NCI-H2029 (cell line): ENCODE measurements at places on chromosomes 4 and X.

- DNase-seq = no peak
Observed at GRCh38 chrX:131782646-131783045, 238.8 kb downstream of the OR13H1 start.

- peak; percentile 91 for DNase-seq
Observed at GRCh38 chr4:59571805-59572430, 1628.2 kb upstream of the ADGRL3 start.

GRCh38 chrX:15744181-15744867 is 6.3 kb downstream of the CA5B start:
- DNase-seq = no peak

GRCh38 chrX:151754641-151755215 is 20.2 kb downstream of the CNGA2 start:
- peak; percentile 17 for DNase-seq

DNA sequence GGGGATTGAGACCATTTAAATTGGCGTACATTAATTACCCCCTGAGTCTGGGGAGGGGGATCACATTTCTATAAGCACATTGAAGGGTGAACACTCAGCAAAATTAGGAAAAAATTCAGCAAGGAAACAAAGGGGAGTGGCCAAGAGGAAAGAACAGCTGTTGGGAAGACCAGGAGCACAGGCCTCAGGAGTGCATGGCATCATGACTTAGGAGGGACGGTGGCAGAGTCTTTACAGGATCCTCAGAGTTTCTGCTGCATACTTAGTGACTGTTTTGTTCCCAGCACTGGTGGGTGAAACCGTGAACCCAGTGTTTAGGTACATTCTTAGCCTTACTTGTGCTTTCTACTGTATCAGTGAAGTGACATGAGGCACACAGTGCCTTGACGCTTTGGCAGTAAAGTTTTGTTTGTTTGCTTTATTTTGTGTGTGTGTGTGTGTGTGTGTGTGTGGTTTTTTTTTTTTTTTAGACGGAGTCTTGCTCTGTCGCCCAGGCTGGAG is 121.3 kb downstream of the CBR4 start:
- no peak for DNase-seq

DNA sequence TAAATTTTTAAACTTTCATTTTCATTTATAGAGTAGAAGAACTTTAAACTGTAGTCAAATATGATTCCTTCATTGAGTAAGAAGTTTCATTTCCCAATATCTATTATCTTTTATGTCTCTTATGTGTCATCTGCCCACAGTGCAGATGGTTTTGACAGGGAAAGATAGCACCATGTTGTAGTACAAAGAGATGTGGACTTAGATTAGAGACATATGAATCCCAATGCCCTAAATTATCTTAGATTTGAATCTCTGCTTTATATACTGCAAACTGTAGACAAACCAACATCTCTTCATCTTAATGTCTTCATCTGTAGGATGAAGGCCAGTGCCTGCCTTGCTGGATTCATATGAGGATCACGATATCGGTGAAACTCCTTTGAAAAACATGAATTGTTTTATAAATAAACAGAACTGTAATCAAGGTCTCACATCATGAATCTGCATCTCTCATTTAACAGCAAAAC is 217.5 kb downstream of the BANK1 start:
- no peak for DNase-seq

DNA sequence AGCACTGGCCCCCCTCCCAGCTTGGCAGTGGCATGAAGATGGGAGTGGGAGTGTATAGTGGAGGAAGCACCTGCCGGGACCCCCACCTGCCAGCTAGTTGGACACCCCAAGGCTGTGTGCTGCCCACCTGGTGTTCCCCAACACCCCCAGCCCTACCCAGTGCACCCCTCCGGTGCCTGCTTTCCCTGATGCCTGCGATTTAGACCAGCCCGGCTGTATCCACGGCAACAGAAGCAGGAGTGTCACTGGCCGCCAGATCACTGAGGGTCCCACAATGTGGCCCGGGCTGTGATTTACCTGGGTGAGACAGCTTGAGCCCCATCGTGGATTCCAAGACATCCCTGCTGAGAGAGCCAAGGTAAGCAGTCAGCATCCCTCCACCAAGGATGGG is 533 bp downstream of the GPR173 start:
- DNase-seq = no peak

DNA sequence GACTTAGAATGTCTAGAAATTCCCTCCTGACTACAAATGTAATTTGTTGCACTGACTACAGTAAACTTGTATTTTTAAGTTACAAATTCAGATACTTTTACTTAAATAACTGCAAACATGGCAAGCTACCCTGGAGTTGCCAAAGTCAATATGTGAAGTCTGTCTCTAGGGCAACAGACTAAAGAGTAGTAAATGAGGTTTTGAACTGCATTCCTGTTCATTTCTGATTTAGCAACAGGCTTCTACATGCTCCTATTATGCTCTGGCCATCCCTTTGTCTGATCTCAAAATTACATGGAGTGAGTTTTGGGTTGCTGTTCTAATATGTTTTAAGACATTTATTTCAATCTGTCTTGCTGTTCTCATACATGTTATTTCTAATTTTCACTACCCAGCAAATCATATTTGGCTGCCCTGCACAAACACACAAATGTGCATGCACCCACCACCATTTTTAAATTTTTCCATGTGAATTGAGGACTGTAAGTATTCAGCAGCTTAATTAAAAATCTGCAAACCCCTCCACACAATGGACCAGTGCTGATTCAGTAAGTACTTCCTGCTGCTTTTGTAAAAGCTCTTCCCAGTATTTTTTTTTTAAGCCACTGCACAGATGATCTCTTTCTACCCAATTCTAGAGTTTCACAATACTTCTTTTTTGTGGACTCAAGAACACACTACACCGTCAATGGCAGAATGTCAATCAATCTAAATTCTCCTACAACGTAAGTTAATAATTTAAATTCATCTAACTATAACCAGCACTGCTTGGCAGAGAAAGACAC is 26.7 kb downstream of the SH3RF1 start:
- no peak for DNase-seq

- no peak for DNase-seq
Observed at GRCh38 chr4:74464291-74464690, 19.4 kb downstream of the AREG start.

- no peak for DNase-seq
Observed at GRCh38 chrX:40327085-40327484, 229.3 kb upstream of the BCOR start.

DNA sequence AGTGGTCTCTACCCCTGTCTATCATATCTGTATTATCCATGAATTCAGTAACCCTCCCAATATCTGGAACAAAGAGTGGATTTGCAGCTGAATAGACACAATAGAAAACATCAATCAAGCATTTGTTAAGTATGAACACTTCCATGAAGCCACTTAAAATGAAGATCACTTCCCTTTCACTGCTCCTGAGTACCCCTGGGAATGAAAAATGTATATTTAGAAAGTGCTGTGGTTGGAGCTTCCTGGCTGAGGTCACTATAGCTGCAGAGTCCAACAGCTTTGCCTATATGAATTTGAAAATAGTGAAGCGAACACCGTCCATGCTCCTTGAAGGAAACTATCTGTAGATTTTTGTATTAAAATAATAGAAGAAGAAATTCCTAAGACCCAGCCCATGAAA is 227.0 kb downstream of the DTHD1 start:
- no peak for DNase-seq

DNA sequence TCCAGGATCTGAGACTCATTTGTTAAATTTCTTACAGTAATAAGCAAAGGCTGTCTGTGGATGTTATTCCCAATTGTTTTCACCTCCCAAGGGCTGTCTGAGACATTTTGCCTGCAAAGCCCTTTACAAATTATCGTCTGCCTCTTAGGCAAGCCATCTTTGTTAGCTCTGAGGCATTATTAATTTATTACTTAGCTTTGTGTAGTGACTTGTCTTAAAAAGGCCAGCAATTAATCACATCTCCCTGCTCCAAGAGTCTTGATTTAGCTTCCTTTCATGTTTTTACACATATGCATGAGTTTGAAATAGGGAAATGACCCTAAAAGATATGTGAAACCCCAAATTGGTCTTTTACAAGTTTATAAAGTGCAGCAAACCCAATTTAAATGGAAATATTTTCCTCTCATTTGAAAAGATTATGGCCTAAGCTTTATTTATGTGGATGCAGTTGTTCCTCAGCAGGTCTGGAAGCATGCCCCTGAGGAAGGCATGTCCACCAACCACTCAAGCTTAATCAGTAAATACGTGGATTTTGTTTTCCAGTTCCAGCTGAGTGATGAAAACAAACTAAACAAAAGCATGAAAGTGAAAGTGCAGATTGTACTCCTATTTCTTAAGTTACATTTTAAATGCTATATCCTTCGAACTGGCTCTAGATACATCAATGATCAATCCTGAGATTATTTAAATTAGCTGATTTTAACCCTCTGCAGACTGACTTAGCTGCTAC is 173.6 kb upstream of the LNX1 start:
- DNase-seq = no peak

DNA sequence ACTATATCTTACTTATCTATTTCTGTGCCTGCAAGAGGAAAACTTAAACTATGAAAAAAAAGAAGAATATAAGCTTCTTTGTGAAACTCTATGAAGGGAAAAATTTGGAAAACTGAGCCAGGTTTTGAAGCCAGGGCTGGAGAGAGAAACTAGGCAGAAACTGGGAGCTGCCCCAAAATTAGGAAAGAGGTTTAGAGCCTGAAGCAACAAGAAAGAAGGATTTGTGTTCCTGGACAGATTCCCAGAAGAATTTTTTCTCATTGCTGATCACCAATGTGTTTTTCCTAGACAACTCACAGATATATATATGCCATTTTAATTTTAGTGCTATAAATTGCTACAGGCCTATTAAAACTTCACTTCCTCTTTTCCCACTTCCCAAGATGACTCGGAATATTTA is 245.0 kb upstream of the GEMIN8 start:
- DNase-seq = no peak

DNA sequence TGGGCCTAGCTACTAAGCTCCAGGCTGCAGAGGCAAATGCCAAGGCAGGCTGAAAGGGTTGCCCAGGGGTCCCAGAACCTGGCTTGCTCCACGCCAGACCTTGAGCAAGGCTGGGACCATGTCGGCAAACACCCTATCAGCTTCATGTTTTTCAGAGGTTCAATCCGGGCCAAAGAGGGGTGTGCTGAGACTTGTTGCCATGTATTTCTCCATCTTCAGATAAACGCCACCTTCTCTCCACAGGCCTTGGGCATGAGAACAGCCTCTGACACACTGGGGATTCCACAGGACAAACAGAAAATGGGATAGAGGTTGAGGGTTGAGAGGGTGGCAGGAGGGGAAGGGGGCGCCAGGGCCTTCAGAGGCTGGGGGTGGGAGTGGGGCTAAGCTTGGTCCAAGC is 8.6 kb downstream of the PJA1 start:
- no peak for DNase-seq

DNA sequence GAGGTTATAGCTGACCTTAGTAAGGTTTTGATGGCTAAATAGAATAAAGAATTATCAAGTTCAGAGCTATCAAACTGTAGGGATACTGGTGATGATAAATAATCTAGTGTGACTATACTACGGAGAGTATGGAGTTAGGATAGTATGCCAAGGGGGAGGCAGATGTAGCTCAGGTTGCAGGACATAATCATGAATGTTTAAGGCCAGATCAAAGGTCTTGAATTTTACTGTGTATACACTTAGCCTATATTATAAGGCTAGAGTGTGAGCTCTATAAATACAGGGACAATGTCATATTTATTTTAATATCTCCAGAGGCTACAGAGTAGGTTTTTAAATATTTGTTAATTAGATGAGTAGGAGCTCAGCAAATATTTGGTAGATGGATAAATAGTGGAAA is 131.1 kb upstream of the STIM2 start:
- DNase-seq = no peak

DNA sequence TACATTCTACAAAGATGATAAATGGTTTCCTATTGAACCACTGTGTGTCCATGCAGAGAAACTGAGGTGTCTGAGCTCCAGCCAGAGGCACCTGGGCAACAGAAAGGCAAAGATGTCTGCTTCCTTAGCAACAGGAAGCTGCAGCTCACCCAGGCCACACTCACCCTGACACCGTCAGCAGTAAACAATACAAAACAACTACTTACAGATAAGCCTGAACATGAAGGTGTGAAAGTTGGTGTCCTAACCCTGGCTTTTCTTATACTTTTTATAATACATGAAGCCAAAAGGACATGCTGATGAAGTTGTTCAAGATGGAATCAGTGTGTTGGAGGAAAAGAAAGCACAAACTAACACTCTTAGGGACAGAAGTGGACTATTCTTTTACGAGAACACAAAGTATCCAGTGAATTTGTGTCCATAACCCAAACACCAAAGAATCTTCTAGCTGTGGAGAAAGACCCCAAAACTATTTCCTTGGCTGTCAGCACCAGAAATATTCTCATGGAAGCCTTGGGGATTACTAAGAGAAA is 117.3 kb downstream of the SYNPO2 start:
- DNase-seq = no peak

GRCh38 chr4:165326831-165327210 is 648 bp upstream of the MSMO1 start:
- DNase-seq = peak; percentile 15

DNA sequence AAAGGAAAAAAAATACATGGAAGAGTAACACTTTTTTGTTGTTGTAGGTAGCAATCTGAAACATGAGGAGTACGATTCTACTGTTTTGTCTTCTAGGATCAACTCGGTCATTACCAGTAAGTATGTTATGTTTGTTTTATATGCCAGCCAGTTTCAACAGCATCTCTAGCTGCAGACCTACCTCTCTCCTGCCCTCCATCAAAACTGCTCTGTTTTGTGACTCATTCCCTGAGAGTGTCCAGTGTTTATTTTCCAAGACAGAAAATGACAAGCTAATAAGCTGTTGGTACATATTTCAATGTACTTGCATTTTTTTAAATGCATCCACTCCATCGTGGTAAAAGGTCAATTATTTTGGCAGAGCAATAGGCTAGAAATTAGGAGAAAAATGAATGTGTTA is 347 bp downstream of the AMTN start:
- no peak for DNase-seq

GRCh38 chr4:110201502-110201901 is 3.1 kb upstream of the ELOVL6 start:
- DNase-seq = no peak

- DNase-seq = no peak
Observed at GRCh38 chr4:99783940-99784339, 32.7 kb upstream of the DAPP1 start.

GRCh38 chr4:152815078-152815477 is 35.3 kb downstream of the ARFIP1 start:
- DNase-seq = no peak

- no peak for DNase-seq
Observed at GRCh38 chr4:46999566-46999965, 6.2 kb upstream of the GABRA4 start.

DNA sequence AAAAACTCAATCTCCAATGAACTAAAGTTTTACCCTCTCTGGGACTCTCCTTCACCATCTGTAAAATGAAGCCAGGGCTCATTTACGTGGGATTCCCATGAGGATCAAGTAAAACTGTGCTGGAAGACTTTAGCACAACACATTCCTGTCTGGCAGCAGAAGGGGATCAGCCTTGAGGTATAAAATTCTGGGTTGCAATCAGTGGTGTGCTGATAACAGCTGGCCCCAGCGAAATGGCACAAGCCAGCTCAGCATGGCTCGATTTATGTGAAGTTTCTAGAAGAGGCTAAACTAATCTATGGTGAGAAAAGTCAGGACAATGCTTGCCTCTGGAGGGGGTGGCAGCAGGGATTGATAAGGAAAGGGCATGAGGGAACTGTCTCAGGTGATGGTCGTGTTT is 28.4 kb downstream of the ZNF630 start:
- DNase-seq = no peak
